ENCODE measurements at places on chromosomes 6 and 20.

GRCh38 chr20:41300383-41300782 is 17.1 kb downstream of the ZHX3 start:
- DNase-seq = no peak

DNA sequence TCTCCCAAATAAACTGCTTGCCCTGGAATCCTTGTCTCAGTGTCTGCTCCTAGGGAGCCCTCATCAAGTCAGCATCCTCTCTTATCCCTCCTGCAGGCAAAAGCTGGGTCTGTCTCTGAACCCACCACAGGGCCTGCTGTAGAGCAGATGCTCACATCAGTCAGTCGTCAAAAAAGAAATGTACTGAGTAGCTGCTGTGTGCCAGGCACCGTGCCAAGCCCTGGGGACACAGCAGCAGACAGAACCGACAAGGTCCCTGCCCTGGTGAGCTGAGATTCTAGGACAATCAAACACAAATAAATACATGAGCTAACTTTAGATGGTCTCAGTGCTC is 68.5 kb downstream of the EYA2 start:
- DNase-seq = peak; percentile 36

DNA sequence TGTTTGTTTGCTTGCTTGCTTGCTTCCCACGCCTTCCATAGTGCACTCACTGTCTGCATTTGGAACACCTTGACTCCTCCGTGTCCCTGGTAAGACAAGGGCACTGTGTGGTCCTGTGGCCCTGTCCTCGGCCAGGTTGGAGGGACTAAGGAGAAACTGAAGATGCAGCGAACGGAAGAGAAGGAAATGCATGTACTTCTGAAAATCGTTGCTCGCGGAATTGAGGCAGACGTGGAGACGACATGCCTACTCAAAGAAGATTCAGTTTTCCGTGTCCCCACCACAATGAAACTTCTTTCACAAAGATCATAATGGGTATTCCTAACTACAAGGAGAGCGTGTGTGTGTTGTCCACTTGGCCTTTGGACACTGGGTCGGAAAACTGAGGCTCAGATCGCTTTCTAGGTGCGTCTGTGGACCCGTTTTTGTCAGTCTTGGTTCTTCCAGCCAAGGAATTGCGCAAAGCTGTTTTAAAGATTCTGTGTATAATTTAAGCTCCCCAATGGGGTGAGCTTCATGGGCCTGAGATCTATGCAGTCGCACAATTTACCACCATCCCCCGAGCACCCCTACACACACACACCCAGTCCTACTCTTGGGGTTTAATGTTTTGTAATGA is 120.4 kb upstream of the ZNF184 start:
- DNase-seq = no peak

DNA sequence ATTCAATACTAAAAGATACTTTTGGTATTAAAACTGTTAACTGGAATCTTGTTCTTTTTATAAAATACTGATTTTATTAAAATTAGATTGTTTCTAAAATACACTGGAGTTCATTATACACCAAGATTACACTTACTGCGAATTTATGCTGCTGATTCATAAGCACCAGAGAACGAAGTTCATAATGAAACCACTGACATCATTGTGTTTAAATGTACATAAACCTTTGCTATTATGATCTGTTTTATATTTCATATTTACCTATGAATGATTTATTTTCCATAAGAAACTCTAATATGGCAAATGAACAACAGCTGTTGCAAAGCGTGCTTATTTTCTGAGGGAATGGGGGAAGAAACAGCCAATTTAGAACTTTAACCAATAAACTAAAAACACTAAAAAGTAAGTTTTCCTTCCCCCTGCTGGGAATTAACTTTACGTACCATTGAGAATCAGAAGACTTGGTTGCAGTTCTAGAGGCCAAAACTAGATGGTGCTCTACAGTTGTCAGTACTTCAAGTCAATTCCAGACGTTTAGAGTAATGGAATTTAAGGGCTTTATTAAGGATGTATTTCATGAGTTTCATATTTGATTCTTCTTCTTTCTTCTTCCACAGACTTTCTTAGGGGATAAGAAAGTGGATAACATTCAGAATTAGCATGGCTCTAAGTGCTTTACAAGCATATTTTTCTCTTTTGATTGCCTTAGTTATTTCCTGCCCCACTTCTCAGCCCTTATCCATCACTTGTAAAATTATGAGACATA is 30.8 kb upstream of the COL19A1 start:
- DNase-seq = peak; percentile 24

- no peak for DNase-seq
These were observed 189.2 kb downstream of the ASCC3 start for GRCh38 chr6:100691972-100692371.

DNA sequence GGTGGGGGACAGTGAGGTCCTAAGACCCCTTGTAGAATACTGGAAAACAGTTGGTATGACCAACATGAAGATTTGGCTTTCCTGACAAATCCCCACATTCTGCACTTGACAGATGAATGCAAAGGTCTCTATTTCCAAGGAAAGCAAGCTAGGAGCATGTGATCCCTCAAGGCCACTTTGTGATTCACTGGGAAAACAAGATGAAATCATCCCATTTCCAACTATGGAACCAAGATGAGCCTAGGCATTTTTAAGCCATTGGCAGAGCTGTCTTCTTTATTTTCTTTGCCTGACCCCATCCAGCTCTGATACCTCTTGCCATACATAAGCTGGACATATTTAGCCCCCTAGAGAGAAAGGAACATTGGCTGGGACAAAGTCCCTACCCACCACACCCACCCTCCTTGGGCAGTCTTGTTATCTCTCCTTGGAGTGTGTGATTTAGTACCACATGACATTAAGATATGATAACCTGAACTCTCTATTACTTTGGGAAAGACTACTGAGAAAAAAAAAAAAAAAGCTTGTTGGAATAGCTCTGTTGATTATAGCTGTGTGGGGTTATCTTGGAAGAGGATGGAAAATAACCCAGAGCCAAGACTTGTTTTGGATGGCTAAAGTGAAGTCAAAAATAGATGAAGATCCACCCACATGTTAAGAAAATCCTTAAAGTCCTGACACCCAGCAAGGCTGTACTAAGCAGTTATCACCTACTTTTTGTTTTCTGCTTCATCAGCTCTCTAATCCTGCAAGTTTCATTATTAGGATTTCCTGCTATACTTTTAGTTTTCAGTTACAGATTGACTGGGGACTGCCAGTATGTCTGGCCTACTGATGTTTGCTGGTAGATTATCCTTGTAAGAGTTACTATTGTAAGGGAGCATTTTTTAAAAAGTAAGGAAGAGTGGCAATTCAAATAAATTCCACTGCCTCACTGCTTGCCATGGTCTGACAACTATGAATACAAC is 90.1 kb upstream of the PREP start:
- DNase-seq = no peak

DNA sequence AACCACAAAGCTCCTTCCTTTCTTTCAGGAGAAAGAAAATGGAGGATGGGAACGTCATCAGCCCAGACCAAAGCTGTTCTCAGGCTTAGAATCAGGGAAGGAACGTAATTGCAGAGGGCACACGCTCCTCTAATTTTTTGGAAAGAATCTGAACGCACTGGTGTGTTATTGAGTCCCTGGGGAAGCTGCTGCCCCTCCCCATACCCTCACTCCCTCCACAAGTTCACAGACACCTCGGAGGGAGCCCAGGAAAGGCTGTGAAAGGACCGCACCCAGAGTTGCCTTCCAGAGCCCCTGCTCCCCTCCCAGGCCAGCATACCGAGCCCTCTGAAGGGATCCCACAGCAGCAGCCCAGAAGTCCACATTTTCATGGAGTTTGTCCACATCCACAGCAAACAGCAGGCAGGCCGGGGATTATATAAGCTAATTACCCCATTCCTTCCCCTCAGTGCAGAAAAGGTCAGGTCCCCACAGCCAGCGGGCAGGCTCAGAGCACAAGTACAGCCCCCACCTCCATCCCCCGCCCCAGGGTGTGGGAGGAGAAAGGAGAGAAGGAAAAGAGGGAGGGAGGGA is 53.7 kb downstream of the ANKRD60 start:
- no peak for DNase-seq

- no peak for DNase-seq
These were observed 15.1 kb downstream of the ACSS1 start for GRCh38 chr20:25042531-25043498.

DNA sequence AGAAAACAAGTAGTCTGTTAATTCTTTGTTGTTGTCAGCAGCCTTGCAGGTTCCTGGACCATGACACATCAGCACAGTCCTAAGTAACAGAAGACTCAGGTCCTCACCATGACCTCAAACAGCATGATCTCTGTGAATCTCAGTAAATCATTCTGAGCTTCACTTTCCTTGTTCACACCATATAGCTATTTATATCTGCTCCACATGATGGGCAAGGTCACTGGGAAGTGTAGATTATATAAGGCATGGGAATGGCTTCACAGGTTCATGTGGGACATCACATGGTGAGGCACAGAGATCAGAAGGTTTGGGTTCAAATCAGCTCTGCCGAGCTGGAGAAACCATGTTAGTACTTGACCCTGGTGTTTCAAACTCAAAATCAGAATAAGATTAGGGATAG is 245.4 kb upstream of the SPTLC3 start:
- no peak for DNase-seq

DNA sequence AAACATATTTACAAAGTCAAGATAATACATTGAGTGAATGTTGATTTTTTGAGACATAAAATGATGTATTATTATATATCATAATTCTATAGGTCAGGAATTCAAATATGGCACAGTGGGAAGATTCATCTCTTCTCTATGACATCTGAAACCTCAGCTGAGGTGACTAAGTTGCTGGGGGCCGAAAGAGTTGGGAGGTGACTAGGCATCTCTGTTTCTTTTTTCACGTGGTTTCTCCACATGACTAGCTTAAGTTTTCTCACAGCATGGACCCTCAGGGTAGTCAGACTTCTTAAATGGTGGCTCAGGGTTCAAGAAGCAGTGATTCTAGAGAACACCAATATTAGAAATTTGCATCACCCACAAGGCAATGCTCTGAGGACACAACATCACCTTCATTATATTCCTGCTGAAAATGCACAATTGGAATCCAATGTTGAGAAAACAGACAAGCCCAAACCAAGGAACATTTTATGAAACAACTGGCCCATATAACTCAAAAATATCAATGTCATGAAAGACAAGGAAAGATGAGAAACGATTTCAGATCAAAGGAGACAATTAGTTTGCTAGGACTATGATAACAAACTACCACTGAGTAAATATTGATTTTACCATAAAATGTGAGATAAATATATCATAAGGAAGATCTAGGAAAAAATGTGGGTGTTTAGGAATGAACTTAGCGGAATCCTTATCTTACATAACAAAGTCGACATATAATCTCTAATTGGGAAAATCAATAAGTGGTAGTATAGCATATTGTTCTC is 273.3 kb upstream of the IRAK1BP1 start:
- no peak for DNase-seq

DNA sequence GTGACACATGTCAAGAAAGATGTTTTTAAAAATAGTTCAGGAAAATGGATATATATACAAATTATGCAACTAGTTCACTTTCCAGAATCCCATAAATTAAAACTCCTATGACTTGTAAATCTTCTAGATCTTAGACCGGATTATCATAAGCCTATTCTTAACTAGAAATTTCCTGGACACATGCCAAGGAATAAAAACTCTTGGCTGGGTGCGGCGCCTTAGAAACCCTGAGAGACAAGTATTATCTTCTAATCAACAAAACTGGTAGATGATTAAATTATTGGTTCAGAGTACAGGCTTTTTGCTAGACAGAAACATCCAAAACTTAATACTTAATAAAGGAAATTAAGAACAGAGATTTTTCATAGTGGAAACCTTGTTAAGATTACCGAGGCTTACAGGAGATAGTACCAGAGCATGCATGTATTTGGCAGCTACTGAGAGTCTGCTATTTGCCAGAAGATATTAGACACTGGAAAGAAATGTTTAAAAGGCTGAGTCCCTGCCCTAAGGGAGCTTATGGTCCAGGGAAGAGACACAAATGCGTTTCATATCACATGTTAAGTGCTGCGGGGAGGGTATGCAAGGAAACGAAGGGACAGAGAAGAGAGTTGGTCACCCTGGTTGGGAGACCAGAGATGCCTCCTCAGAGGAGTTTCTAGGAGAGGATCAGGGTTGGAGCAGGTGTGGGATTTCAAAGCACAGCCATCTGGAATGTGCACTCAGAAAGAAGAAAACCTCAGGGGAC is 46.5 kb upstream of the IFNGR1 start:
- DNase-seq = no peak

- no peak for DNase-seq
These were observed 669.5 kb upstream of the MARCKS start for GRCh38 chr6:113187661-113188060.

GRCh38 chr6:16257999-16258708 is 19.8 kb downstream of the GMPR start:
- no peak for DNase-seq

GRCh38 chr6:90269334-90269733 is 27.3 kb downstream of the BACH2 start:
- no peak for DNase-seq

Measured in SHP77 (cell line).